ENCODE measurements at places on chromosomes 7 and 10.

DNA sequence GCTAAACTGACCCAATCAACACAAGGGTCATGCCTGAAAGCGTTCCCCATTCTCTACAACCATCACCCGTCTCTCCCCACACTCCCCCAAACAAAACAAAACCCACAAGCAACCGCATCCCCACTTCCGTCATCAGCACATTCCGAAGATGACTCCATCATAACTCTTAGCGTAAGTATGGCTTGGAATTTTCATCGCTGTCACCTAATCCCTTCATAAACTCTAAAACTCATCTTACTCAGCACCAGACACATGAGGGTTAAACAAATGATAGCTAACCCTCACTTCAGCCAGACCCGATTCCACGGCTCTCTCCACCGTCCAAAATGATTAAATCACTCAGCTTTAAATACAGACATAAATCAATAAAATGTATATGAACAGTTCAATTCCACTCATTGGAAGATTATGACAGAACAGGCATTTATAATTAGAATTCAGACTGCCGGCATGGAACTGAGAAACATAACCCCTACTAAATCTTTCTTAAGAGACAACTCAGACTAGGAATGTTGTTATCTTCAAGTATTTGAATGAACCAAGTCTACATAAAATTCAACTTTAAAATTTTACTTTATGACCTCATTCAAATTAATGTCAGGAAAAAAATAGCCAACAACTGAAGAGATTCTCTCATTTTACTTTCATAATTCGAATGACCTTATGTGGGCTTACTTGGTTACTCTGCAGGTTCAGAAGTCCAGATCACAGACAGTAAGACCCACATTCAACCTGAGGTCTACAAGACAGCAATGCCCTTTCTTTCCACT, 215.9 kb downstream of the PARD3 start:
- H3K36me3 ChIP-seq, result no peaks in the 10 kb centered on the region
- H3K4me3 ChIP-seq, result no peak overlapping the region
- no peaks in the 10 kb centered on the region for H3K4me1 ChIP-seq
- no peak overlapping the region for H3K27ac ChIP-seq
- DNase-seq, result no peak

DNA sequence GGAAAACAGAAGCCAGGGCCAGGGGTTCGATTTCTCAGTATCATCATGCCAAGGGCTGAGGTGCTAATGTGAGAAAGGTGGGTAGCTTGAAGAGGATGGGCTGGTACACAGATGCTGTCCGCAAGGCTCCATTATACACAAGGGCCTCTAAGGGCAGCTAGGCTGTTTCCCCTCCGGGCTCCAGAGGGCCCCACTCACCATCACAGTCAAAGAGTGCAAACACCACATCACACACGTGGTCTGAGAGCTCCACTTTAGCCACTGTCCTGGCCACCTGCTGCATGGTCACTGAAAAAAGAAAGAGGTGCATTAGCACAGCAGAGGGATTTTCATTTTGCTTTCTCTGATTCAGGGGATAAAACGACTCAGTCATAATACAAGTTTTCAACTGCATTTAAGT, 20.9 kb upstream of the DNAJB12 start:
- DNase-seq, result no peak
- H3K27ac ChIP-seq, result no peak overlapping the region
- no peaks in the 10 kb centered on the region for H3K27me3 ChIP-seq
- H3K4me3 ChIP-seq, result no peak overlapping the region
- H3K4me1 ChIP-seq, result no peaks in the 10 kb centered on the region

DNA sequence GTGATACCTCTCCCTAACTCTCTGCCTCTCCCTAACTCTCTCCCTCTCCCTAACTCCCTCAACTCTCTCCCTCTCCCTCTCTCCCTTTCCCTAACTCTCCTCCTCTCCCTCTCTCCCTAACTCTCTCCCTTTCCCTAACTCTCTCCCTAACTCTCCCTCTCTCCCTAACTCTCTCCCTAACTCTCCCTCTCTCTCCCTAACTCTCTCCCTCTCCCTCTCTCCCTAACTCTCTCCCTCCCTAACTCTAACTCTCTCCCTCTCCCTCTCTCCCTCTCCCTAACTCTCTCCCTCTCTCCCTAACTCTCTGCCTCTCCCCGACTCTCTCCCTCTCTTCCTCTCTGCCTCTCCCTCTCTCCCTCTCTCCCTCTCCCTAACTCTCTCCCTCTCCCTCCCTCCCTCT, 2.0 kb upstream of the PTPRN2 start:
- peaks cover 27% of the 10 kb centered on the region for H3K4me1 ChIP-seq
- H3K27ac ChIP-seq, result no peak overlapping the region
- H3K36me3 ChIP-seq, result no peaks in the 10 kb centered on the region
- no peak for DNase-seq

GRCh38 chr7:155466142-155466813, 8.3 kb downstream of the EN2 start:
- no peak overlapping the region for H3K4me3 ChIP-seq
- DNase-seq, result no peak
- H3K27me3 ChIP-seq, result peaks cover 100% of the 10 kb centered on the region
- no peak overlapping the region for H3K27ac ChIP-seq

DNA sequence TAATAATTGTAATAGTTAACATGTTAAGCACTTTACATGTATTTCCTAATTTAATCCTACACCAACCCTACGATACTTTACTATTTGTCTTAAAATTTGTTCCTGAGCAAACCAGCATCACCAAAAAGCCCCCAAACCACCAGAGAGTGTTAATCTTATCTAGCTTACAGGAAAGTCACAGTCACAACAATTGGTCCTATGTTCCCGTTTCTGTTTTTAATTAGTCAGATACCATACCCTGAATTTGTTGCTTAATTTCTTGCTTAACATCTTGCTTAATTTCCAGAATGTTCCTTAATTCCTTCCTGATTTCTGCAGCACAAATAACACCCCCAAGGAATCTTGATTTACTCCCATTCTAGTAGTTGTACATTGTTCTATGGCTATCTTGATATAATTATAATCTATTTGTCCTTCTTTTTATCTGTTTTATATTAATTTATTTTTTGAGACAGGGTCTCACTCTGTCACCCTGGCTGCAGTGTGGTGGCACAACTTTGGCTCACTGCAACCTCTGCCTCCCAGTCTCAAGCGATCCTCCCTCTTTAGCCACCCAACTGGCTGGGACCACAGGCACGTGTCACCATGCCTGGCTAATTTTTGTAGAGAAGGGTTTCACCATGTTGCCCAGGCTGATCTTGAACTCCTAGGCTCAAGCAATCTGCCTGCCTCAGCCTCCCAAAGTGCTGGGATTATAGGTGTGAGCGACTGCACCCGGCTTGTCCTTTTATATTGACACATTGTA, 6.6 kb upstream of the PDSS1 start:
- no peak overlapping the region for H3K27ac ChIP-seq
- DNase-seq, result no peak
- no peak overlapping the region for H3K4me3 ChIP-seq
- H3K27me3 ChIP-seq, result peaks cover 30% of the 10 kb centered on the region
- H3K4me1 ChIP-seq, result no peaks in the 10 kb centered on the region
- no peaks in the 10 kb centered on the region for H3K36me3 ChIP-seq

DNA sequence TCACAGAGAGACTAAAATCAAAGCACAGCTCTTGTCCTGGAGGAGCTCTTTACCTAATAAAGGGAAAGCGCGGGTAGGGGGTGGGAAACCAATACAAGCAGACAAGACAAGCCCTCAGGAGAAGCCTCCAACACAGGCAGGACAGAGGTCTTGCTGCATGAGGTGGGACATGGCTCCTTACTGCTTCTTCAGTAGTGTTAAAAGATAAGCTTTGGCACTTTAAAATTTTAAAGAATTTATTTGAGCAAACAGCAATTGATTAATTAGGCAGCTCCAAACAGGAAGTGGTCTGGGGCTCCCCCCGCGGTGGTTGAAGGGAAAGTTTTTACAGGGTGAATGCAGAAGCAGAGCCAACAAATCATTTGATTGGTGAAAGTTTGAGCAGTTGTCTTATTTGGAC, 50.3 kb upstream of the MACC1 start:
- no peaks in the 10 kb centered on the region for H3K4me1 ChIP-seq
- H3K27me3 ChIP-seq, result no peaks in the 10 kb centered on the region
- no peak overlapping the region for H3K4me3 ChIP-seq
- no peak overlapping the region for H3K27ac ChIP-seq
- H3K36me3 ChIP-seq, result no peaks in the 10 kb centered on the region
- no peak for DNase-seq

GRCh38 chr10:131553121-131553520, 241.6 kb upstream of the TCERG1L start:
- no peak for DNase-seq
- H3K36me3 ChIP-seq, result no peaks in the 10 kb centered on the region
- no peak overlapping the region for H3K27ac ChIP-seq
- no peak overlapping the region for H3K4me3 ChIP-seq
- no peaks in the 10 kb centered on the region for H3K4me1 ChIP-seq

GRCh38 chr7:4834601-4835397, 27.0 kb downstream of the PAPOLB start:
- no peak for DNase-seq
- H3K27me3 ChIP-seq, result no peaks in the 10 kb centered on the region

- DNase-seq, result no peak
- no peaks in the 10 kb centered on the region for H3K27me3 ChIP-seq
- no peaks in the 10 kb centered on the region for H3K4me1 ChIP-seq
These were observed 263.1 kb upstream of the PITRM1 start for GRCh38 chr10:3435671-3436070.

GRCh38 chr7:36667007-36667745, 57.1 kb downstream of the AOAH start:
- peaks cover 3% of the 10 kb centered on the region for H3K4me1 ChIP-seq
- H3K27ac ChIP-seq, result no peak overlapping the region
- H3K36me3 ChIP-seq, result no peaks in the 10 kb centered on the region
- no peak overlapping the region for H3K4me3 ChIP-seq
- no peak for DNase-seq

- no peaks in the 10 kb centered on the region for H3K27me3 ChIP-seq
- H3K4me3 ChIP-seq, result no peak overlapping the region
- no peak for DNase-seq
- no peaks in the 10 kb centered on the region for H3K36me3 ChIP-seq
- no peak overlapping the region for H3K27ac ChIP-seq
- H3K4me1 ChIP-seq, result no peaks in the 10 kb centered on the region
These were observed 3.1 kb upstream of the MRC1 start for GRCh38 chr10:17805921-17806577.

DNA sequence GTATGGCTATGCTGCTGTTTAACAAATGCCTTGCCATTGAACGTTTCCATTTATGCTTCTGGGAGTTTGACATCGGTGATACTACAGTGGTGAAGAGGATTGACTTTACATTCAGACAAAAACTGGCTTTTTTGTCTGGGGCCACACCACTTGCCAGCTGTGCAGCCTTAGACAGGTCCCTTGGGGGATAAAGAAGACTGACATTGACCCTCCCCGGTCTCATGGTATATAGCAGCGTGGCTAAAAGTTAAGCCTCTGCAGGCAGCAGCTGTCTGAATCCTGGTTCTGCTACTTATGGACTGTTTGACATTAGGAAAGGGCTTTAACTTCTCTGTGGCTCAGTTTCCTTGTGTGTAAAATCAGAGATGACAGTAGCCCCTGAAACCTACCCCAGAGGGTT, 42.0 kb upstream of the PTF1A start:
- H3K27ac ChIP-seq, result no peak overlapping the region
- no peaks in the 10 kb centered on the region for H3K36me3 ChIP-seq
- no peaks in the 10 kb centered on the region for H3K4me1 ChIP-seq

- no peaks in the 10 kb centered on the region for H3K27me3 ChIP-seq
- H3K27ac ChIP-seq, result no peak overlapping the region
- no peaks in the 10 kb centered on the region for H3K4me1 ChIP-seq
- H3K36me3 ChIP-seq, result no peaks in the 10 kb centered on the region
- H3K4me3 ChIP-seq, result no peak overlapping the region
- no peak for DNase-seq
These were observed 189.1 kb downstream of the SKAP2 start for GRCh38 chr7:26675143-26675887.

GRCh38 chr7:9200626-9201025, 767.2 kb downstream of the NXPH1 start:
- no peak for DNase-seq
- H3K27me3 ChIP-seq, result no peaks in the 10 kb centered on the region
- no peak overlapping the region for H3K4me3 ChIP-seq
- no peaks in the 10 kb centered on the region for H3K36me3 ChIP-seq

GRCh38 chr10:46220872-46221538, 65.8 kb upstream of the ANTXRL start:
- H3K27me3 ChIP-seq, result no peaks in the 10 kb centered on the region
- H3K27ac ChIP-seq, result no peak overlapping the region
- H3K4me3 ChIP-seq, result no peak overlapping the region

GRCh38 chr10:60521974-60522405, 132.3 kb upstream of the ANK3 start:
- no peak overlapping the region for H3K4me3 ChIP-seq
- no peaks in the 10 kb centered on the region for H3K4me1 ChIP-seq
- no peaks in the 10 kb centered on the region for H3K27me3 ChIP-seq
- H3K27ac ChIP-seq, result no peak overlapping the region
- H3K36me3 ChIP-seq, result no peaks in the 10 kb centered on the region

- H3K4me1 ChIP-seq, result peaks cover 28% of the 10 kb centered on the region
- H3K27me3 ChIP-seq, result no peaks in the 10 kb centered on the region
- DNase-seq, result no peak
These were observed 22.5 kb downstream of the PDZD8 start for GRCh38 chr10:117352724-117353123.

DNA sequence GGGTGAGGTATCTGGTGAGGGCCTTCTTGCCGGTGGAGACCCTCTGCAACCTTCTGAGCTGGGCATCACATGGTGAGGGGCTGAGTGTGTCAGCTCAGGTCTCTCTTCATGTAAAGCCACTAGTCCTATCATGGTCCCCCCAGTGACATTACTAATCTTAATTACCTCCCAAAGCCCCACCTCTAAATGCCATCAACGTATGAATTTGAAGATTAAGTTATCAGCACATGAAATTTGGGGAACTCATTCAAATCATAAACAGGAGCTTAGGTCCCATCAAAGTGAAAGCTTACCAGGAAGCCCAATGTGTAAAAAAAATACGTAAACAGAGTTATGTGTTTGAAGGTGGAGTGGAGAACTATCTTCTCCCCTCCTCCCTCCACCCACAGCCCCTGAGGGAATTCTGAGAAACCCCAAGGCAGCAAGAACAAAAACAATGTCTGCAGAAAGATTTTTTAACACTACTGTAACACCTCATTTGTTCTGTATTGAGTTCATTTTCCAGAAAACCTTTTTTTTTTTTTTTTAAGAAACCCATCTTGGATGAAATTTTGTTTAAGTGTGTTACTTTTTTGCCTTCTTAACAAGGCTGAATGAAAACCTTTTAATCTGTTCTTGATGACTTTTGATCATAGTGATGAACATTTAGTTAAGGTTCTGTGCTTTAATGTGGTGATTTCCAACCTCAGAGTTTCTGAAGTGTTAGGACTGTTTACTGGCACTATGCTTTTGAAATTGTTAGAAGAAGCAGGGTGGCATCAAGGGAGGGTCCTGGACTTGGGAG, 19.1 kb upstream of the PCGF5 start:
- no peak overlapping the region for H3K27ac ChIP-seq
- H3K4me3 ChIP-seq, result no peak overlapping the region
- H3K4me1 ChIP-seq, result no peaks in the 10 kb centered on the region
- no peaks in the 10 kb centered on the region for H3K36me3 ChIP-seq
- no peaks in the 10 kb centered on the region for H3K27me3 ChIP-seq

GRCh38 chr7:85172530-85172941, 14.3 kb downstream of the SEMA3D start:
- H3K36me3 ChIP-seq, result no peaks in the 10 kb centered on the region
- no peaks in the 10 kb centered on the region for H3K4me1 ChIP-seq
- no peak overlapping the region for H3K27ac ChIP-seq
- H3K4me3 ChIP-seq, result no peak overlapping the region
- DNase-seq, result no peak
